ENCODE measurements at places on chromosomes 2 and 18. TPM values are rescaled to one million over a fixed set of nuclear protein-coding genes. Genes with fewer than 3 reads are reported as not detected.

AQP12B gene
- total RNA-seq, result not detected

DNA sequence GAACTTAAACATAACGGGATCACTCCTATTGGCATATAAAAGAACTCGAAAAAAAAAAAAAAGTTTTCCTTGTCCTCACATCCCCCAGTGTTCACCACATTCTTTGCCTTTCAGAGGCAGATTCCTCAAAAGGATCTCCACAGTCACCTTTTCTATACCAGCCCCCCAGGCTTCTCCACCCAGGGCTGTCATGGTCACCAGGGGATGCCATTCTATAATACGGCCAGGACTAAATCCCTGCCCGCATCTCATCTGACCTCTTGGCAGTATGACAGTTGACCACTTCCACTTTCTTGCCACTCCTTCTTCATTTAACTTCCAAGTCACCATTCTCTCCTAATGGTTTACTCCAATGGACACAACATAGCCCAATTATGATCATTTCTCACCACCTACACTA, 29.3 kb downstream of the SOS1 start:
- no peak for DNase-seq

DNA sequence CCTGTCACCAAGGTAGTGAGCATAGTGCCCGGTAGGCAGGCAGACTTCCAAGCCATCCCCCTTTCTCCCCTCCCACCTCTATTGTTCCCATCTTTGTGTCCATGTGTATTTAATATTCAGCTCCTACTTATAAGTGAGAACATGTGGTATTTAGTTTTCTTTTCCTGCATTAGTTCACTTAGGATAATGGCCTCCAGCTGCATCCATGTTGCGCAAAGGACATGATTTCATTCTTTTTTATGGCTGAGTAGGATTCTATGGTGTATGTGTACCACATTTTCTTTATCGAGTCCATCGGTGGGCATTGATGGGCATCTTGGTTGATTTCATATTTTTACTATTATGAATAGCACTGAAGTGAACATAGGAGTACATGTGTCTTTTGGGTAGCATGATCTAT, 35.3 kb downstream of the MMADHC start:
- DNase-seq, result no peak

DNA sequence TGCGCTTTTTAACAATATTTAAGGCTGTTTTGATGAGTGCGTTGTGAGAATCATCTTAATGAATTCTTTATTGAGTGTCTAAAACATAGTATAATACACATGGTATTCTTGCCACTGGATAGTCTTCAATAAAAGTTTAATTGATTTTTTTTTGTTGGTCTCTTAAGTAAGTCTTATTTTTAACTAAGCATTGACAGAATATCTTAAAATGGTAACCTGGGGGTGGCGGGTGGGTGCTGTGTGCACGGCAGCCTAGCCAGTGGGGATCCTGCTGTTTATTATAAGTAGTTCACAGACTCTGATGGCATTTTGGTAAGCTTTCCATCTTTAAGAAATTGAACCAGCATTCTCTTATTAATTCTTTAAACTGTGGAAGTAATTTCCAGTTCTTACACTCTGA, 6.0 kb downstream of the SOX11 start:
- DNase-seq, result no peak

DNA sequence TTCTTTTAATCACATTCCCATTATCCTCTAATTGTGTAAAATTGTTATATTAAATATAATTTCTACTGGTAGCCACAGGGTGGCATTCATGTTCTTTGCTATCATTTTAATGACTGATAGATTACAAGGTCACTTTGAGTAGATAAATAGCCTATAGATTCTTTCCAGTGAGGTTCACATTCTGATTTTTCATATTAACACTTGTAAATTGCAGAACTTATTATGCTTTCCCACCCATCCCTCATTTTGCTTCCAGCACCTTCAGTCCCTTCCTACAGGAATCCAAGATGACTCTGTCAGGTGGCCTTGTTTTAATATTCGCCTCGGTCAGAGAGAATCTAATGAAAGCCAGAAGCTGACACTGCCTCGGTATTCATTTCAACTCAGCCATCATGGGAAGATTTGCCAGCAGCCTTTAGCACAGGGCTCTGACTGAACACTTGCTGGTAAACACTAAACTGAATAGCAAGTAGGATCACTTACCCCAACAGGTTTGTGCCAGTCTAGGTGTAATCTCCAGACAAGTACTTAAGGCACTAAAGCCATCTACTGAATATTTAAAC, 101.2 kb upstream of the FSHR start:
- no peak for DNase-seq

GRCh38 chr2:43270461-43270860, 44.1 kb upstream of the ZFP36L2 start:
- no peak for DNase-seq

DNA sequence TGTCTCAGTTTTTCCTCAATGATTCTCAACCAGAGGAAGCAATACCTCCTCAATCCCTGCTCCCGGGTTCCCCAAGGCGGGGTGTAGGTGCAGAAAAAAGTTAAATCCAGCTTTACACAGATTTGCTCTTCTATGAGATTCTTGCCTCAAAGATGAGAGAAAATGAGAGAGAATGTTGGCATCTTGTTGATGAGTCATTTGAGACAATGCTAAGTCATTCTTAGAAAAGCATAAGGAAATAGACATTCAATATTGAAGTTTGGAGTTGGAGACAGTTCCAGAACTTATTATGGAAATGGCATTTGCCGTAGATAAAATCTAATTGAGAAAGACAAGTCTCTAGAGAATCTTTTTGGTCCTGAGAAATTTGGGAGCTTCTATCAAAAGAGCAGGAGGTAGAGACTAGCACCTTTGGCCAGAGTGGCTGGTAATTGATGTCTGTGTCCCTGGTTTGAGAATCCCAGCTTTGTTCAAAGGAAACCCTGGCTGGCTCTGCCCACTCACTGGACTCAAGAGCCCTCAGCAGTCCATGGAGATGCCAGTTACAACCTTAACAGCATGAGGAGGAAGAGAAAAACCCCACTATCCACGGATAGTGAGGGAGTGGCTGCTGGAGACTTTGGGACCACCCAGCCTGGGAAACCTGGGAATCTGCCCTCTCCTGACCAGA, 181.2 kb downstream of the FAM124B start:
- DNase-seq, result no peak

DNA sequence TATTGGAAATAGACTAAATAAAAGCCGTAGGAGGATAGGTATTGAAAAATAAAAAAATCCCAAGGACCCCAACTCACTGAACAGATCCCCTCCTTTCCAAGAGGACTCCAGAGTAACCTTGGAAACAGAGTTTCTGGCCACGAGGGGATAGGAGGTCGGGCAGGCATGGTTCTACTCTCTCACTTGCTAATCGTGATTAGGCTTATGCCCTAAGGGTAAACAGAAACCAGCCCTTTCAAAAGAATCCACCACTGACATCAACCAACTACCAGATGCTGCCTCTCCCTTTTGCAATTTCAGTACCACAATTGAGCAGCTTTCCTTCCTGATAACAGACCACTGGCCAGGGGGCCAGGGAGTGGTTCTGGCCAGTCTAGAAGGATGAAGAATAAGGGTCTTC, 477.8 kb downstream of the EIPR1 start:
- DNase-seq, result no peak

- no peak for DNase-seq
Measured at GRCh38 chr2:235170536-235171521, 219.0 kb downstream of the SH3BP4 start.
